Activated T-helper 1 cell treated with anti-CD3 and anti-CD28 coated beads, Interleukin-12 subunit alpha, Interleukin-12 subunit beta, Interleukin-2, Interleukin-4 antibody, amounts not matched to agents 30 ng/mL and 10 ng/mL and 1 ng/mL, durations not matched to agents 14 hours and 24 hours and 36 hours (primary cell): ENCODE measurements at places on chromosomes 5 and 9.

DNA sequence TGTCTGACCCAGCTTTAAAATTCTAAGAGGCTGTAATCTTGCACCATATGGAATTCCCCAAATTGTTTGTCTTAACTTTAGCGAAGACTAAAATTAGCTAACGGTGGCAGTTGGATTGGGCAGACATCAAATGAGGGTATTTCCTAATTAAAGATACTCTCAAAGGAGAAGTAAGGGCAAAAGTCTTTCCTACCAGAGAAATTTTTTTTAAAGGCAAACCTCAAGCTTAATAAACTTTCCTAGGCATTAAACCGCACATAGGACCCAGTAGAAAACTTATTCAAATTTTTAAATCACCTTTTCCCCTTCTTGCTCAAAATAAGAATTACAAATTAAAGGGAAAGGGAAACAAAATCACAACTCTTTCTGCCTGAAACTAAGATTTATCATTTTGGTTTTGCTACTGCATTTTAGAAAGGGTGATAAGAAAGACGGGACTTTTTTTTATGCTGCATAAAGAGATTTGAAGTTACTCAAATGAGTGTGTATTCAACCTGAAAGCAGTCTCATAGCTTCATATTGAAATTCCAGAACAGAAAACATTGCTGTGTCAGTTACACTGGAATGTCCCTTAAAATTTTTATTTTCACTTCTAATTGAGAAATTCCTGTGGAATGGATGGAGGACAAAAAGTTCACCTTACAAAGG is 189.1 kb upstream of the PTGER4 start:
- DNase-seq: no peak

DNA sequence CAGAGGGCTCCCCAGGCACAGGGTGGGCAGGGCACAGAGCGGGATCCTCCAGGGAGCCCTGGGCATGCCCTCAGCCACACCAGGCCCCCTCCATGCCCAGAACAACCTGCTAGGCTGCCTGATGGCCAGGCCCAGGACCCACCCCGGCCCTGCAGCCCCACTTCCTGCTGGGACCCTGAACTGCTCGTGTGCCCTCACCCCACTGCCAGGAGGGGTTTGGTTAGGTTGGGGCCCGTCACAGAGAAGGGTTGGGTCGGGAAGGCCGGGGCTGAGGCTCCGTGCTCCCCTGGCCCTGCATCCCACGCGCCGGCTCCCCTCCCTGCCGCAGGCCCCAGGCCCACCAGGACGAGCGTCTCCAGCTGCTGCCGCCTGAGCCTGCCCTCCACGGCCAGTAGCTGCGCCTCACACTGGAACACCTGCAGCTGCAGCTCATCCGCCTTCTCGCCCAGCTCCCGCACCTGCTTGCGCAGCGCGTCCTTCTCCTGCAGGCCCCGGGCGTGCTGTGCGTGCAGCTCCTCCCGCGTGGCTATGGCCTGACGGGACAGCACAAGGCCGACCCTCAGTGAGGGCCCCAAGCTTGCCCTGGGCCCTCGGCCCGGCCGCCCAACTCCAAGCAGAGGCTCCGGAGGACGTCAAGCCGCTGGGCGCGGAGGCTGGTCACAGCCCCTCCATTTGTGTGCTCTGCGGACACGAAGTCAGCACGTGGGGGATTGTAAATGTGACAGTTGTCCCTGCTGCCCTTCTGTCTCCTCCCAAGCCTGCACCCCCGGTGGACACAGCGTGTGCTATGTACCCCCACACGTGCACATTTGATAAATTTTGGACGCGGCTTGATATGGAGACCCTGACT is 4.0 kb upstream of the DNLZ start:
- no peak for DNase-seq

- DNase-seq: no peak
These were observed 146.5 kb downstream of the AOPEP start for GRCh38 chr9:94872891-94873511.

GRCh38 chr9:78805771-78806170 is 508.8 kb downstream of the PSAT1 start:
- DNase-seq: no peak

GRCh38 chr9:127015921-127016512 is 101.4 kb downstream of the RALGPS1 start:
- no peak for DNase-seq

- no peak for DNase-seq
These were observed 66.2 kb downstream of the PDE6A start for GRCh38 chr5:149878371-149878770.

DNA sequence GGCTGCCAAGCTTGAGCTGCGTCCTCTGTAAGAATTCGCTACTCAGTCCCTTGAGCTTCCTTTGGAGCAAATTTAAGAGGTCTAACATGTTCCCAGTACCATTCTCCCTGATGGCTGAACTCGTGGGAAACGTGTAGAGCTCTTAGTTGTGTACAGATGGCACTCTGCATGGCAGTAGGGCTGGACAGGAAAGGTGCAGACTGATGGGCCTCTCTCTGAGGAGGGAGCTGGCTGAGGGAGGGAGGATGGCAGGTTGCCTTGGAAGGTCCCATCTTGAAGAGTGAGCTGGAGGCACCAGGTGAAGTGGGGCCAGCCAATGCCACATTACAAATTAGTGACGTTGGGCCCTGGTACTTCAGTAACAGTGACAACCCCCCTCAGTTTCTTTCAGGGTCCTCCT is 495.3 kb downstream of the CCDC171 start:
- no peak for DNase-seq

GRCh38 chr9:127172066-127172707 is 49.8 kb upstream of the ANGPTL2 start:
- DNase-seq: no peak

DNA sequence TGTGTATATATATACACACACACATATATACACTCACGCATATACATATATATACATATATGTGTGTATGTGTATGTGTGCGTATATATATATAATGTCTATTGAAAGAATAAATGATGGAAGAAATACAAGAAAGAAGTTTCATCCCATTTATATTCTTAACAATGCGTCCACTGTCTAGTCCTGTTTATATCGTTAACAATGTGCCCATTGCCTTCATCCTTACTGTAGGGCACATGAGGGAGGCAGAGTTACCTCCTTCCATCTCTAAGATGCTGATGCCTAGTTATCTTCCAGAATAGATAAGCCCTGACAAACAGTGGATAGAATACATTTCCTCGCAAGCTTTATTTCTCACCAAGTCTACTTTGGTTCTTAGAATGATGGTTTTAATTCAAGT is 389.8 kb upstream of the SEMA6A start:
- DNase-seq: no peak

DNA sequence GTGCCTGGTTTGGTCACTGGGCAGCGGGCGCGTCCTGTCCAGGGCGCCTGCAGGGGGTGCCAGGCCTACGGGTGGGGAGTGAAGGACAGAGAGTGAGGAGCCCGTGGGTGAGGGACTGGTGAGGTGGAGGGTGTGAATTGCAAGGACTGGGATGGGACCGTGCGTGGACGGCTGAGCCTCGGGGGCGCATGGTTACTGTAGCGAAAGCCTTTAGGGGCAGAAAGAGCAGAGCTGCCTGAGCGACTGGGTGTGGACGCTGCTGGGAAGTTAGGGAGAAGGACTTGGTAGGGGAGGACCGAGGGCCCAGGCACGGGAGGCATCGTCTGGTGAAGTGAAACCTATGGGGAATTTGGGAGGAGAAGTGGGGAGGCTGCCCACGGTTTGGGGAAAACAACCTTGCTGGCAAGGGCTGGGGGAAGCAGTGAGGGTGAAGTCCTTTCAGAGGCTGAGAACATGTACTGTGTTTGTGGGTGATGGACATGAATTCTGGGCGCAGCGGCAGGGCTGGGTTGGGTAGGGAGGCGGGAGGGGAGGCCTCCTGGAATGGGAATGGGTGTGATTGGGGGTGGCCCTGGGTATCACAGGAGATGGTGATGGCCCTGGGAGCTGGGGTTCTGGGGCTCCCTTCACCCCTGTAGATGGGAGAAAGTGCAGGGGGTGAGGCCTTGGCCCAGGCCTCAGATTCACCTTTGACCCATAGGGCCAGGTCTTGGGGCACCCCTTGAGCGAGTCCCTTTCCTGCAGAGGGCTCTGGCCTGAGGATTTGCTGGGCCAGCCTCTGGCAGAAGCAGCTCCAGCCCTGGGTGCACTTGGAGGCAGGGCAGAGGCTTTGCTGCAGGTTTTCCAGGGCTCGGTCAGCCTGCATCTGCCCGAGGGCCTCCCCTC is 1.7 kb upstream of the TOR4A start:
- no peak for DNase-seq
